ENCODE measurements at places on chromosomes 13 and 19.

GRCh38 chr13:66359393-66359792, 870.7 kb downstream of the PCDH9 start:
- no peak for DNase-seq

DNA sequence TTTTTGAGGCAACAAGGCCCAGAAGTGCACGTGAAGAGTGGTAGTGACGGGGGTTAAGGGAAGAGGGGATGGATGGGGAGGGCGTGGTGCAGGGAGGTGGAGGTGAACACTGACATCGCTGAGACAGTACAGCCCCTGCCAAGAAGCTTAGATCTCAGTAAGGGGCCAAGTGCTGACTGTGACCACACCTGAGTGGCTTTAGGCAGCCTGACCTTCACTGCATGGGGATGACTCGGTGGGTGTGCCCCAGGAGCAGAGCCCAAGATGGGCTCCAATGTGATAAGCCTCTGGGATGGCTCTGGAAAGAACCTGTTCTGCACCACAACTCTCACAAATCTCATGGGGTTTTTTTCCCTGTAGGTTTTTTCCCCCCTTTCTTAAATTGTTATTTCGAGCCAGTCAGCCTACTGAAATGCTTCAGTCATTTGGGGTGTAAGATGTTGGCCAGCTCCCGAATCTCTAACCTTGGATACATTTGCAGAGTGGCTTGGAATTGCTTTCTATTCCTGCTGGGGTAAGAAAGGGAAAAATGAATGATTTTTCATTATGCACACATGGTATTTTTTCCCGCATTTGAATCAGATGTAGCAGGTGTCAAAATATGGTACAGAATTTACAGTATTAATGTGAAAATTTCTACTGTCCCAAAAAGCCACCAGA, 165.0 kb downstream of the TM9SF2 start:
- DNase-seq: no peak

GRCh38 chr19:1634242-1634937, 18.0 kb downstream of the TCF3 start:
- no peak for DNase-seq

- DNase-seq: no peak
Measured at GRCh38 chr19:17953316-17953801, 13.5 kb upstream of the KCNN1 start.

- DNase-seq: no peak
Measured at GRCh38 chr13:40494946-40495620, 171.4 kb downstream of the FOXO1 start.

DNA sequence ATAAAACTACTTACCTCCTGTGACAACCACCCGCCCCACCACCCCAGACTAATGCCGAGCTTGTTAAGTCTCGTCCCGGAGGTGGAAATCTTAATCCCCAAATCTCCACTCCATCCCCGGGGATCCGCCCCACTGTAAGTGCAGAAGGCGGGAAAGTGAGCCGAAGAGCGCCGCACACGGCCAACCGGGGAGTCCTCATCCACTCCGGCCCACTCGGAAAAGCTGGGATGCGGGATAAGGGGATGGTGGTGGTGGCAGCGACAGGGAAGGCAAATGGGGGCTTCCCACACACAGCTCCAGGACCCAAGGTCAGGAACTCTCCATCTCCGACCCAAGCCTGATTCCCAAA, 621 bp downstream of the FBL start:
- DNase-seq: no peak

- DNase-seq: no peak
Measured at GRCh38 chr13:36764957-36765356, 54.1 kb upstream of the RFXAP start.

- no peak for DNase-seq
Measured at GRCh38 chr13:80572308-80572922, 231.5 kb upstream of the SPRY2 start.

DNA sequence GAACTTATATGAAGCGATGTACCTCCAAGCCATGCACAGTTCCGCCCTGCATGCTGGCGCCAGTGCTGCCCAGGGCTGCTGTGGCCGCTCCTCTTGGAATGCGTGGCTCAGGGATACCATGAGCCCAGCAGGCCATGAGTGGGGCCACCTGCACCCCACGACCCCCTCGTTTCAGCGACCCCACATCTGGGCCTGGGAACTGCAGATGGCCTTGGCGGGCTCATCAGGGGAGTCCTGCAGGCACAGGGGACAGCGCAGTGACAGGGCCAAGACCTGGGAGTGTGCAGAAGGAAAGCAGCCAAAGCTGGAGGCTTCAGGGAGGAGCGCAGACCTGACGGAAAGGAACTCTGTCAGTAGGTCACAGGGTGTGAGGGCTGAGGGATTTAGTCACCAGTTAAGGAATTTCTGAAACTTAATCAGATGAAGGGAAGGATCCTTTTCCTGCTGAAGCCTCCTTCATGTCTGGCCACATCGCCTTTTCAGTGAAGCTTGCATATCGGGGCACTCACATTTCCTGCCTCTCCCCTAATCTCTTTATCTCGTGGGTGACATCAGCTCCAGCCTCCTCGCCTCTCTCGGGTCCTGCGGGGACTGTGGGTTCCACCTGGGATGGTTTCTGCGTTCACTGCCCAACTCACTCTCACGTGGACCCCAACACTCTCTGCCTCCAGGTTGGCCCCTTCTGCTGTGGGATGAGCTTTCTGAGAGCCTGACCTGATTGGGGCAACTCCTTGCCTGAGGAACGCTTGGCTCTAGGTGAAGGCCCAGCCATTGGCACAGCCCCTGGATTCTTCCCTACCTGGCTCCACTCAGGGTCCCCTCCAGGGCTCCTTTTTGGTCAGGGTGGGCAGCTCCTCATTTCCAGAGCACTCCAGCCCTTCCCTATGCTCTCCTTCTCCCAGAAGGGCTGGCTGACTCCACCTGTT, 123.5 kb downstream of the CRYL1 start:
- no peak for DNase-seq

- DNase-seq: no peak
Measured at GRCh38 chr13:99958406-99959126, 13.0 kb downstream of the ZIC5 start.

- DNase-seq: no peak
Measured at GRCh38 chr13:65594298-65594781, 1635.8 kb downstream of the PCDH9 start.

DNA sequence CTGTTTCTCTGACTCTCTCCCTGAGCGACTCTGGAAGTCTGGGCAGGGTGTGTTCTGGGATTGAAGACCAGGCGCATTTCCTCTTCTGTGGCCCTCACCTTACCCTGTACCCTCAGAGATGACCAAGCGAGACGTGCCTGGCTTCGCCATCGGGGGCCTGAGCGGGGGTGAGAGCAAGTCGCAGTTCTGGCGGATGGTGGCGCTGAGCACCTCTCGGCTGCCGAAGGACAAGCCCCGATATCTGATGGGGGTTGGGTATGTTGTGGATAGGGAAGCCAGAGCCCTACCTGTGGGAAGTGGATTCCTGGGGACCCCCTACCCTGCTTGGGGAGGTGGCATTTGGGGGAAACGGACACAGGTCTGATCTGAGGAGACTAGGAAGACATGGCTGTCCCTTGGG, 5.8 kb upstream of the DNM2 start:
- DNase-seq: no peak

GRCh38 chr13:101570410-101570809, 117.9 kb downstream of the ITGBL1 start:
- DNase-seq: no peak

- peak; percentile 47 for DNase-seq
Measured at GRCh38 chr13:95834134-95834765, 157.3 kb downstream of the DNAJC3 start.

- no peak for DNase-seq
Measured at GRCh38 chr13:111552891-111553655, 232.6 kb downstream of the TEX29 start.

GRCh38 chr19:15042826-15043225, 6.5 kb upstream of the CASP14 start:
- DNase-seq: no peak

DNA sequence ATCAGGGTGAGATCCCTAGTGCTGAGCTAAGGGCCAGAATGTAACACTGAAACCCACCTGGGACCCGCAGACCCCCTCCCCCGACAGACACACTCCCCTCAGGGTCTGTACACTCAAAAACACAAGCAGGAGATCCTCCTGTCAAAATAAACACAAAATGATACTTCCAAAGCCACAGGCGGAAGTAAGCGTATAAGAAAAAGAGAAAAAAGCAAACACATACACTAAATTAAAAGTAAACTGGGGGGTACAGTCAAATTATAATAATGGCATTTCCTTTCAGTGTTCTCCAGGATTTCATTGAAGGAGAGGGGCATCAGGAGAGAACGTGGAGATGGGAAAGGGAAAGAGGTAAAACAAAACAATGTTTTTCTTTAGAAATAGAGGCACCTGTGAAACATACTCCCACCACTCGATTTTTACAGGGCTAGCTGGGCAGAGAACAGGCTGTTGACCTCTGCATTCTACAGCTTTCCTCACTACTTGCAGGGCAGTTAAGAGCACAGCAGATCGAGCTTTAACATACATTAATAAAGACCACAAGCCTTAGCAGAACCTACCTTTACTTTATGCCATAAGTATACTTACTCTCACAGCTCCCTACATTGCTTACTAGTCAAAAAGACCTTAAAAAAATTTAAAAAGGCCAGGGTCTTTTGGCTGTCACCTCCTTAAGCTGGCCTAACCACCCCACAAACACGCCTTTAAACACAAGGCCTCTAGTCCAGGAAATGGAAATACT, 5.3 kb downstream of the ZIC5 start:
- no peak for DNase-seq

GRCh38 chr13:72473321-72473720, 254.1 kb downstream of the MZT1 start:
- no peak for DNase-seq

- DNase-seq: no peak
Measured at GRCh38 chr19:52734331-52734892, 432 bp downstream of the ZNF611 start.

DNA sequence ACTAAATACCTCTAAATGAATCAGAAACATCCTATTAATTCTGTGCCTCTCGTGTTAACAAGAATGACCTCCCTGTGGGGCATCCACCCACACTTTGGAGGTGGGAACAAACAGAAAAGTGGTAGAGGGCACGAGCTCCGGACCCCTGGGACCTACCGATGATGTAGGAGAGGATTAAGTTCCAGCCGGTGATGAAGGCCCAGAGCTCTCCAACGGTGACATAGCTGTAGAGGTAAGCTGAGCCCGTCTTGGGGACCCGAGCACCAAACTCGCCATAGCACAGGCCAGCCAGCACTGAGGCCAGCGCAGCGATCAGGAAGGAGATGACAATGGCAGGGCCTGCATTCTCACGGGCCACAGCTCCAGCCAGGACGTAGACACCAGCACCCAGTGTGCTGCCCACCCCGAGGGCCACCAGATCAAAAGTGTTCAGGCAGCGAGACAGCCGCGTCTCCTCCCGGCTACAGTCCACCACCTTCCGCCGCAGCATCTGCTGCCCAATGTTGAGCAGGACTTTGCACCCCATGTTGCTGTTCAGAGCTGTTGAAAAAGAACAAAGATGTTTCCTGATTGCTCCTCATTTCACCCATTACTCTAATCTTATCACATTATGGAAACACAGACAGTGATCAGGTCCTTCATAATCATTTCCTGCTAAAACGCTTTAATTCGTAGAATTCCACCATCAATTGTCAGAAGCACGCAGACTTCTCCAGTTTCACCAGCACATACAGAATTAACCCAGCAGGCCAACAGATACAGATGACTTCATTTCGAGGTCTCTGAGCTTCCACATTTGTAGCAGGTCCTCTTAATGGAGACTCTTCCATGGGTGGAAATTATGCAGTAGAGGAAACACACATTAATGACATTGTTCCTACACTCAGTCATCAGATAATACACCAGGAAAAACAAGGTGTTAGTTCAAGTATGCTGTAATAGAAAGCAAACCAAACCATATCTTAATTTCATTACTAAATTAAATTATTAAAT, 59.5 kb downstream of the SLC7A1 start:
- no peak for DNase-seq

DNA sequence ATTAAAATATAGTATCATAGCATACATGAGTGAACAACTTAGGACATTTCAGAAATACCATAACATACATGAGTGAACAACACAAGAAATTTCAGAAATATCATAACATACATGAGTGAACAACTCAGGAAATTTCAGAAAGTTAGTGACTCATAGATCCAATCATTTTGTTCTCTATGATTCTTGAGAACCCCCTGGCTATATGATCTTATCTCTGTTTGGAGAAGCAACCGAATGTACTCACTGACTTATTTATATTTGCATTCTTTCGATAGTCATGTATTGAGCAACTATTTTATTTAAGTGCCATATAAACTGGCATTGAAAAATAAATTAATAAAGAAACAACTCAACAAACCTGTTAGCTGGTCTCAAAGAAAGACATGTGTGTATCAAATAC, 251.1 kb downstream of the EFNB2 start:
- no peak for DNase-seq

- no peak for DNase-seq
Measured at GRCh38 chr13:75986818-75987217, 350.7 kb downstream of the LMO7 start.

DNA sequence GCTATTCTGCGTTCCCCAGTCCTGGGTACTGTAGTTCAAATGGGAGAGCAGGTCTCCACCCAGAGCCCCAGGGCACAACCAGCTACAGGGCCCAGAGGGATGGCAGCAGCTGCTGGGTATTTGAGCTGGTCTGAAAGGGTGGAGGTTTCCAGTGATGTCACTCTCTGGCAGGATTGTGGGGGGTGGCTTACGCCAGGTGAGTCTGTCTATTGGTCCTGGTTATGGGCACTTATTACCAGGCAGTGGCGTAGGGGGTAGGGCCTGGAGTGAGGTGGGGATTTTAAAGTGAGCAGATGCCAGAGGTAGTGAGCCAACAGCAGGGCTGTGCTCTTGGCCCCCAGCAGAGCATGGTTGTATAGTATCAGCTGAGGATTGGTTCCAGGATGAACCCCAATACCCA, 6.2 kb downstream of the RPS19 start:
- no peak for DNase-seq

GRCh38 chr19:10701955-10702525, 801 bp downstream of the QTRT1 start:
- no peak for DNase-seq

DNA sequence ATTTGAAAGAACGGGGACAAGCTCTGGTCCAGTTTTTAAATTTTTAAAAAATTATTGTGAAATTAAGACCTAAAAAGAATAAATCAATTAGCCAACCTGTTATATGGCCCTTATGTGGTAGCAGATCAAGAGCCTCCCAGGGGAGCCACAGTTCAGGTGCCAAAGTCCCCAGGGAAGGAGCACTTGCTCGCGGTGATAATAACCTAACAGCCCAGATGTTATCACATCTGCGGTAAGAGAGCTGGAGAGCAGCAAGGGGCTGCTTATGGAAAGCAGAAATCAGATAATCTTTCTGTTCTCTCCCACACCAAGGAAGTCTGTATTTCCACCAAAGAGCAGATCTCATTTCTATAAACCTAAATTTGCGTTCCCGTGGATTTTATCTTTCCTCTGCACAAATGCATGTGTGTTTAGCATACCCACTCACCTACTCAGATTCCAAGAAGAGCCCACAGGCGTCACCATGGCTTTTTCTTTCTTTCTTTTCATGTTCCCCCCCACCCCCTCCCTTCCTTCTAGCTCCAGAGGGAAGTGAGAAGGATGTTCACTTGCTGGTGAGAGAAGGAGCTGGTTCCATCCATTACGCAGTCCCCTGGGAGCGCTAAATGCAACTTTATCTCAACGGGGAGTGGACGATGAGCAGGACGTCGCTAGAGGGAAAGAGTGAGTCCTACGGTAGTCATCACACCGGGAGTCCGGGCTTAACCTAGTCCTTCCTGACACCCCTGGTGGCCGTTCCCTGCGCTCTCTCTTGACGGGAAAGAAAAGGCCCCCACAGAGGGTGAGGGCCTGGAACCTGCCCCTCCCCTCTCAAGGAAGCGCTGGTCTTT, 1.6 kb upstream of the POU4F1 start:
- DNase-seq: no peak
